ENCODE measurements at places on chromosomes 2 and 18. TPM values are rescaled to one million over a fixed set of nuclear protein-coding genes. Genes with fewer than 3 reads are reported as not detected.

DNA sequence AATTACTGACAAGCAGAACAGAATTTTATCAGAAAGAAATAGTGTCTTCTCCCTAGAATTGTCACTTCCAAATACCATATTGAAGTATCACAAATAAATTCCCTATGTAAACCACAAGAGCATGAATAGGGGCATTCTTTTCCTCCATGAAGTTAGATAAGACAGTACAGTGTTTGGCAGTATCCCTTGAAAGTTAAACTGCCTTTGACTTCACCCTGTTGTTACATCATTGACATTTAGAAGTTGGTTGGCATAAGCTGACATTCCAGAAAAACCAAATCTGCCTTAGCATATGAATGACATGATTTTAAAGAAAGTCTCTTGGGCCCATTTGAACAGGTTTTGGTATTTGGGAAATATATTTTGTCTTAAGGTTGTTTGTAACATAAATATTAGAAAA, 50.2 kb upstream of the OSR1 start:
- no peak overlapping the region for H3K4me3 ChIP-seq
- no peaks in the 10 kb centered on the region for H3K36me3 ChIP-seq
- H3K27ac ChIP-seq = no peak overlapping the region
- H3K4me1 ChIP-seq = no peaks in the 10 kb centered on the region
- H3K27me3 ChIP-seq = no peaks in the 10 kb centered on the region

- no peaks in the 10 kb centered on the region for H3K4me1 ChIP-seq
- no peak for DNase-seq
- H3K27me3 ChIP-seq = no peaks in the 10 kb centered on the region
- no peak overlapping the region for H3K4me3 ChIP-seq
These were observed 131.0 kb downstream of the NFATC1 start for GRCh38 chr18:79526468-79527460.

GRCh38 chr18:44290366-44290977, 390.2 kb upstream of the SETBP1 start:
- H3K27me3 ChIP-seq = no peaks in the 10 kb centered on the region
- no peak overlapping the region for H3K4me3 ChIP-seq
- no peak overlapping the region for H3K27ac ChIP-seq
- no peak for DNase-seq
- H3K36me3 ChIP-seq = no peaks in the 10 kb centered on the region

The TCF4 gene
- total RNA-seq = 2.3 TPM

The ABCG5 gene
- total RNA-seq = 0.05 TPM

All from Panc1 (cell line).